T1000 (cell line): ENCODE measurements at places on chromosomes 1 and 21.

DNA sequence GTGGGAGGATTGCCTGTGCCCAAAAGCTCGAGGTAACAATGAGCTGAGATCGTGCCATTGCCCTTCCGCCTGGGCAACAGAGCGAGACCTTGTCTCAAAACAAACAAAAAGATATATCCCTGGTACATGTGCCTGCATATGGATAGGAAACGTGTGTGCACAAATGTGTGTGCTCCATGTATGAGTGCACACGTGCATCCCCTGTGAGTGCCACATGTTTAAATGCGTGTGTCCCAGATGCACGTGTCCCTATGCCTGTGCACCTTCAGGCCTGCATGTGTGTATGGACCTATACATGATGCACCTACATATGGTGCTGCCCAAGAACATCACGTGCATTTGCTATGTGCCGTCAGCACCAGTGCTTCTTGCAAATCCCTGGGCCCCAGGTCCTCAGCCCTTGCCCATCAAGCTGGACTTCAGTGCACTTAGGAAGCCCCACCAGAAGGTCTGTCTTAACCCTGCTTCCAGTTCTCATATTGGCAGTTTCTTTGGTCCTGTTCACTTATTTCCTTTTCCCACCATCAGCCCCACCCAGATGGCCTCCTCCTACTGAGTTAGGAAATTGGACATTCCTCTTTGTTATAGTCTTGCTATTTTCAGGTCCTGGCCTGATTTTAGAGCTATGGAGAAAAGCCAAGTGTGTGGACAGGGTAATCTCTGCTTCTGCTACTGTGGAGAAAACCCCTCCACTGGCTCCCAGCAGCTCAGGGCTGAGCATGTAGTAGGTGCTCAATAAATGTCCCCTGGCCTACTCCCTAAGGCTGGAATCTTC, 15.4 kb downstream of the TIE1 start:
- no peak for DNase-seq

GRCh38 chr1:19079541-19080472, 123.3 kb upstream of the IFFO2 start:
- DNase-seq, result no peak

- no peak for DNase-seq
Observed at GRCh38 chr1:115286431-115287205, 51.4 kb downstream of the NGF start.

DNA sequence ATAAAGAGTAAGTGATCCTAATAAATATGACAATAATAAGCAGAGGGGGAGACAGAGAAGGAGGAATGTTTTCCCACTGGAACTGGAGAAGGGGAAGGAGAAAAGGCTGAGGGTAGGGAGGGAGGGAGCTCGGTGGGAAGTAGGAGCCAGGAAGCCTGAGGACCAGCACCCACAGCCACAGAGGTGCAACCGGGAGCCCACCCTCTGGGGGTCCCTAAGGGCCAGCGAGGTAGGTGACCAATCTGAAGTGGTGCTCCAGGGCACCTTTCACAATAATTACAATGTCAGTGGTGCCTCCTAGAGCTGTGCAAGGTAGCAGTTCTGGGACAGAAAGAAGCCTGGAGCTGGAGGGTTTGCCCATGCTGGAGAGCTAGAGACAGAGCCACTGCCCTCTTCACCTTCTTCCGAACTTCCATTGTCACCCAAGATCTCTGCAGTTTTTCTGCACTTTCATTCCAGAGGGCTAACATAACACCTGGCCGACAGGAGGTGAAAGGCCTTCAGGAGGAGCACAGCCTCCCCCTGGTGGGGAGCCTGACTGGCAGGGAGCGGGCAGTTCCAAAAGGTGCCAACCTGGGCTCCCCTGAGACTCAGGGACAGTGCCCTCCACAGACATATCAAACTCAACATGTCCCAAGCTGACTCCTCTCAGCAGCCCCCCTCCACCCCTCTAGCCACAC, 4.1 kb upstream of the AHCYL1 start:
- no peak for DNase-seq

DNA sequence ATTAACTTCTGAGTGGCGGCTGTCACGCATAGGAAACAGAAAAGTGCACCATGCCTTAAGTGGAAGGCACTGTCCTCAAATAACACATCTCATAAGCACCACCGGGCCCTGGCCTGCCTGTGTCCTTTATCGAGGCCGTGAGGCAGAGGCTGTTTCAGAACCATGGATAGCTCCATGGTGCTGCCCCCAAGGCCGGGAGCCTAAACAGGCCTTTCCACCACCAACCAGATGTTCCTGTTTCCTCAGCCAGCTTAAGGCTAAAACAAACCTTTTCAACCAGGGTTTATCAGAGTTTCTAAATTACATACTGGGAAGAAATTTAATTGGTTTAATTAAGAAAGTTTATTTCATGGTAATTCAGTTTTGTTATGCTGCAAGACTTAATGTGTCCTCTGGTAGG, 114.4 kb downstream of the DMRTA2 start:
- no peak for DNase-seq

DNA sequence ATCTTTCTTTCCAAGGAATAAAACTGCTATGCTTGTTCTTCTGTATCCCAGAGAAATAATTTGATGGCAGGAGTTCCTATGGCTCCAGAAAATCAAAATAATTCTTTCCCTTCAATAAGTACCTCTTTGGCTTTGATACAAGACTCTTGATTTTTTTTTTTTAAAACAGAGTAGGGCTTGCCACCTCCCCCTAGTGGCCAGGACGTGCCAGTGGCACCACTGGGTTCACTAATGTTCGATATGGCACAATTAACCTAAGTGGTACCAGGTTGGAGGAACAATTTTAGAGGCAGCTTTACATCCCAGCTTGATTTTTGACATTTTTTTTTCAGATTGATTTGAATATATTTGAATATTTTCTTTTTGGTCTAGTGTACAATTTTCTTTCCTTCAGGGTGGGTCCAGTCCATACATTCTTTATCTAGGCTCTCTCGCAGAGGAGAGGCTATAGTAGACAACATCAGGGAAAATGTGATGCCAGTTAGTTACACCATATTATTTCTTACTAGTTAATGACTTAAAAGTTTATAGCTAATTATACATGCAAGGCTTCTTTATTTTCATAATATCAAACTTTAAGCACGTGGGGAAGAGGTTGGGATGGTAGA, 330.9 kb downstream of the S1PR1 start:
- DNase-seq, result no peak

DNA sequence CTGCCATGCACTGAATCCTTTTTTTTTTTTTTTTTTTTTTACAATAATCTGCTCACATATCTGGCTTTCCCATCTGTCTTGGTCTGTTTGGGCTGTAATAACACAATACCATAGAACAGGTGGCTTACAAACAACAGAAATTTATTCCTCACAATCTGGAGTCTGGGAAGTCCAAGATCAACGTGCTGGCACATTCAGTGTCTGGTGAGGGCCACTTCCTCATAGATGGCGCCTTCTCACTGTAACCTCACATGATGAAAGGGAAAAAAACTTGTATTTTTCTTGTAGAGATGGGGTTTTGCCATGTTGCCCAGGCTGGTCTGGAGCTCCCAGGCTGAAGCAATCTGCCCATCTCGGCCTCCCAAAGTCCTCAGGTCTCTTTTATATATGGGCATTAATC, 13.0 kb upstream of the PARP1 start:
- DNase-seq, result no peak

GRCh38 chr1:226429858-226430715, 22.2 kb upstream of the PARP1 start:
- no peak for DNase-seq

DNA sequence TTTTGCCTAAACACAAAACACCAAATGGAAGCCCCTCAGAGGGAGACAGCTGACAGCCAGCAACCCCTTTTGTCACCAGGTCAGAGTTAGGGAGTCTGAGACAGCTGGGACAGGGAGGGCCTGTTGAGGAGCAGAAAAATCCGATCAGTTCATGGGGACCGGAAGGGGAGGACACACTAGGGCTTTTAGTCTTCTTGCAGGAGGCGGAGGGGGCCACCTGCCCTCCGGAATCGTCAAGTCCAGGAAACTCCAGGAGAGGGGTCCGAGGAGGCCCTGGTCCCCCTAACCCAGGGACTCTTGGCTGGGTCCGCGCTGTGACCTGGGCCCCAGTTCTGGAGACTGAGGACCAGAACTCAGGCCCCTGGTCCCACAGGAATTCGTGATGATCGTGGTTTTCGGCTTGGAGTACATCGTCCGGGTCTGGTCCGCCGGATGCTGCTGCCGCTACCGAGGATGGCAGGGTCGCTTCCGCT, 34.2 kb downstream of the KCNQ4 start:
- DNase-seq, result no peak

- DNase-seq, result no peak
Observed at GRCh38 chr1:204257446-204257845, 43.7 kb upstream of the GOLT1A start.

DNA sequence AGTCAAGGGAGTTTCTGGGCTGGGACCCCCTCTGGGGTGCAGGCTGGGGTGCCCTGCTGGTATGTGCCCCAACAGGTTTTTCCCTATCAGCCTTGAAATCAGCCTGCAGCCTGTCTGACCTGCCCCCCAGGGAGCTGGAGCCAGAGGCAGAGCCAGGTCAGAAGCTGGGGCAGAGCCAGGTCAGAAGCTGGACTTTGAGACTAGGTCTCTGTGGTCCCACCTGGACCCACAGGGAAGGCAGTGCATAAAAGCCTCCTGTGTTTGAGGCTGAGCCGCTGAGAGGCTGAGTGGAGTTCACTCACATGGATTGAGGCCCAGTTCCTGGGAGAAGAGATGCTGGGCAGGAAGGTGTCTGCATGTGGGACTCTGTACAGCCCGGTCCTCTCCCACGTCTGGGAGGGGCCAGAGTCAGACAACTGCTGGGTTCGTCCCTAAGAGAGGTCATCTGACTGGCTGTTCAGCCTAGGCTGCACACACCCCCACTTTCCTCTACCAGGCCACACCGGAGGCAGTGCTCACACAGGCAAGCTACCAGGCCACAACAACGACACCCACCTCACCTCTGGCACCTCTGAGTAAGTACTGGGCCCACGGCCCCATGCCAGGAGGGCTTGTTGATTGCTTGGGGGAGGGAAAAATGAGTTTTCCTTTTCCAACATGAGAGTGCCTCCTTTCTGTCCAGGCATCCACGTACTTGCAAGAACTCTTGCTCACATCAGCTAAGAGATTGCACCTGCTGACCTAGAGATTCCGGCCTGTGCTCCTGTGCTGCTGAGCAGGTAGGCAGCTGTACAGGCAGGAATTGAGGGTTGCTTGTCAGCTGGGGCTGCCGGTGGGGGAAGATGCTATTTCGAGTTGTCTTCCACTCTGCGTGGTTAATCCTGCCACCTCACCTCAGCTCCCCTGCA, at the start of gene ANXA9:
ANXA9 (plus strand) TSS at position 488 of the 908 bp plus-strand sequence. CDS start 814 bp downstream, outside the sequence.
- DNase-seq, result no peak

DNA sequence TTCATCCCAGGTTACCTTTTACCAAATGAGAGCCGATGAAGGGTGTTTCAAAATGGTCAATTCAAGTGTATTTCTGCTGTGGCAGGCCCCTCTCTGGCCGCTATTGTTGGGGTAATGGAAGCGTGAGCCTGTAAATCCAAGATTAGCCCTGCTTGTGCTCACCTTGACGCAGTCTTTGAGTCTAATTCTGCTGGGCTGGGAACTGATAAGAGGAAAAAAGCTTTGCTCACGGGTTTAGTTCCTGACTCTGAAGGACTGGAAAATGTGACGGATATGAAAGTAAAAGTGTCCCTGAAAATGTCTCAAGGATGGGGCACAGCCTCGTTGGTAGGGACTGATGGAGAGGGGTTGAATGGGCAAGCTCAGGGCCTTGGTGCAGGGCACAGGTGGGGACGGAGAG, 125.9 kb upstream of the GALNT2 start:
- no peak for DNase-seq

- no peak for DNase-seq
Observed at GRCh38 chr1:162128693-162129356, 59.3 kb downstream of the NOS1AP start.

GRCh38 chr1:164643018-164643417, 84.0 kb downstream of the PBX1 start:
- no peak for DNase-seq

DNA sequence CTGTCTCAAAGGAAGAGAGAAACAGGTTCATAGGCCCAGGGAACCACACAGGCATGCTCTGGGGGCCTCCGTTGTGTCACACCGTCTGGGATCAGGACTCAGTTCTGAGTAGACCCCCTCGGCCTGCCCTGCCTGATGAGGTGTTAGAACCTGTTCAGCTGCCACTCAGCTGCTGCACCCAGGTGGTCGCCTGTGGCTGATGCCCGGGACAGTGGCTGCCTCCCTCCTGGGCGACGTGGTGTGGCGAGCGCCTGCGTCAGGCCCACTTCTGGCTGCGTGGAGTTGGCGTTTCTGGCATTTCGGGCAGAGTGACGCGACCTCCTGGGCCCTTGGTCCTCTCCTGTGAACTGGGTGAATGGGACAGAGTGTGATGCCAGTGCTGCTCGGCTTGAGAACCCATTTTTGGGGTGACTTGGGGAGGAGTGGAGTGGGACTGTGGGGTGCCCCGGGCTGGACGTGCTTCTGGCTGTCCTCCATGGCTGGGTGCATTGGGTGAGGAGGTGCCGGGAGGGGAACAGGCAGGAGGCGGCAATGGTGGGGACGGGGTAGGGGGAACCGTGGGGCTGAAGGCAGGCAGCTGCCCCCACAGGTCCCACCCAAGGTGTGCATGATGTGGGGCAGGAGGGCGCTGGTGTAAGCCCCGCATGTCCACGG, 10.8 kb downstream of the CFAP410 start:
- no peak for DNase-seq

DNA sequence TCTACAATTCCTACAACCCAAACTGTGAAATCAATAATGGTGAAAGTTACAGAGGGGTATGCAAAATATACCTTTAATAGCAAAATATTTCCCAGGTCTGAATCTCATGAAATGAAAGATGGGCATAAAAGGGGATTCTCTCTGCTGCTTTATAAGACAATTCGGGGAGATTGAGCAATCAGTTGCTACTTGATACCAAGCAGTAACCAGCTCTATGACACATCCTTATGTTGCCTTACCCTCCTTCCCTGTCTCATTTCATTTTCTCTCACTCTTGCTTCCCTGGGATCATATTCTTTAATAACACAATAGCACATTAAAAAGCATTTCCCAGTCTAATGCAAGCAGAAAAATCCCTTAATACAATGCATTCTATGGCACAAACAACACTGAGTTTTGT, 29.0 kb downstream of the ZSWIM5 start:
- no peak for DNase-seq

- DNase-seq, result no peak
Observed at GRCh38 chr1:88350648-88351047, 333.4 kb upstream of the PKN2 start.

DNA sequence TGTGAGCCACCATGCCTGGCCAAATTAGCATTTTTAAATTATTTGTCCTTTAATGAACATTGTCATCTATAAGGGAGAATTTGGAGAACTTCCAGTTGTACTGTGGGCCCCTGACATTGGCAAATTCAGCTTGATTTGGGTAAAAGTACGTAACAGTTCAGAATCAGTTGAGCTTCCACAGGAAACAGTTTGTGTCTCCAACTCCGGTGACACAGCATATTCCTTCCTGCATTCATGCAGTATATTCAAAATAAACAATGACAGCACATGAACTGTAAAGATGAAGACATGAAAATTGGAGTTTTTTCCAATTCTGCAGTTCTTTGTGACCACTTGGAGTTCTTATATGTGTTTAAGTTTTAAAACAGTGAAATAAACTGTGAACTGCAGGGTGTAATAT, 28.2 kb downstream of the RNF220 start:
- DNase-seq, result no peak
